ENCODE measurements at places on chromosomes 1 and 21.

GRCh38 chr1:162502928-162503327 is 5.3 kb downstream of the UHMK1 start:
- no peak for DNase-seq

DNA sequence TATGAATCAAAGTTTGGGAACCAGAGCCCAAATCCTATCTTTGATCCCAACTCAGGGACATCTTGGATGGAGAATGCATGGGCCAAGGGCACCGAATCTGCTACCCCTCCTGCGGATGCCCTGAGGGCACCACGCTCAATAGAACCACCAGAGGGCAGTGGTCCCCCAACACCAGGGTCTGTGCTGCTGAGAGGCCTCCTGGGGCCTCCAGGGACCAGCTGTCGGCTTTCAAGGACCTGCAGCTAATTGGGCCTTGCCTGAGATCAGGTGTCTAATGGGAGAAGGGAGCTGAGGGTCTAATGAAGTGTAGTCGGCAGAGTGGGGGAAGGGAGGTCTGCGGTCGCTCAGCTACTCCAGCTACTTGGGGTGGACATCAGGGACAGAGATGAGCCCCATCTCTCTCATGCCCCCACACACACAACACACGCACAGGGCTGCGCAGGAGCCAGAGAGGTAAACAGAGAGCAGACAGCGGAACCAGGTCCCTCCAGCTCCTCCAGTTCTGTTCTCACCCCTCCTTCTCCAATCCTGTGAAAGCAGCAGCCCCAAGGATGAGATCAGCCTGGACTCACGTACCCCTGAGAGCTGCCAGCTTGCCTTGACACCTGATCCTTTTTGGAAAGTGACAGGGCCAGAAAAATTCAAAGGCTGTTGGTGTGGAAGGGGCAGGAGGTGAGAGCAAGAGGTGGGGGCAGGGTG is 34.9 kb upstream of the PPP1R15B start:
- DNase-seq, result peak; percentile 85

DNA sequence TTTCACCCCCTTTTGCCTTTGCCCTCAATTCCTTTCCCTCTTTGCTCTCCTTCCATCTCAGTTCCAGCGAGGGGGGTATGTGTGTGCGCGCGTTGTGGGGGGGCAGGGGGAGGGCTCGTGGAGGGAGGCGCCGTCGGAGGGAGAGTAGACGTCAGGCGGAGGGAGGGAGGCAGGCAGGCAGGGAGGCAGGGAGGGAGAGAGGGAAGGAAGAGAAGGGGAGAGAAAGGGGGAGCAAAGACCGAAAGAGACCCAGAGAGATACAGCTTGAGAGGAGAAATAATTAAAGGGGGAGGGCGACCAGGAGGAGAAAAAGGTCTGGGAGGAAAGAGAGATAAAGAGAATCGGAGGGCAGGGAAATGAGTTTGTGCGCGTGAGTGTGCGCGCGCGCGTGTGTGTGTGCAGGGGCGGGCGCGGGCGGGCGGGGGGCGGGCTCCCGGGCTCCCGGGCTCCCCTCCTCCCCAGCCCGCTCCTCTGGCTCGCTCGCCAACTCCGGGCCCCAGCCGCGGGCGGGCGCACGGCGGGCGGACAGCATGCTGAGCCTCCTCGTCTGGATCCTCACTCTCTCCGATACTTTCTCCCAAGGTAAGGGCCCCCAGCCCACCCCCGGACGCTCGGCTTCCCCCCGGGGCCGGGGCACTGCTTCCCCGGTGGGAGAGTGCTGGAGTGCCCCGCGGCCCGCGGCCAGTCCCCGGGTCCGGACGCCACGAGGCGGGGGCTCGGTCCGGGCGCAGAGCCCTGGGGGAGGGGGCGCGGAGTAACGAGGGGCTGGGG is at the start of gene KIRREL1:
Gene KIRREL1, plus strand, starts transcription at position 499 of the 771 bp plus-strand sequence. Its CDS starts 32 bp downstream, at position 531.
- no peak for DNase-seq

DNA sequence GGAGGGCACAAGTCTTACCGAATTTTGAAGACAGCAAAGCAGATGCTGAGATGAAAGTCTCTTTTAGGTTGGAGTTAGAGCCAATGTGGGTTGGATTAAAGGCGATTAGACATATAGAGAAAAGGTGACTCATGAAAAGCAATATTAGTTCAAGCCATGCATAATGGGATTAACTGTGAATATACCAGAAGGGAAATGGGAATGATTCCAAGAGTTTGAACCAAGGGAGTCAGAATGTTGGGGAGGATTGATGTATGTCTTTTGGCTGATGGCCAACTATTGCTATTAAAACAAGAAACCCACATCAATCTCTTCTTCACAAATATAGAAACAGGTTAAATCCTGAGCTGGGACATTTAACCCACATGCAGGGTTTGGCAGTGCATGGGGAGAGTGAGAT is 1.2 kb downstream of the HMGCS2 start:
- DNase-seq, result no peak

DNA sequence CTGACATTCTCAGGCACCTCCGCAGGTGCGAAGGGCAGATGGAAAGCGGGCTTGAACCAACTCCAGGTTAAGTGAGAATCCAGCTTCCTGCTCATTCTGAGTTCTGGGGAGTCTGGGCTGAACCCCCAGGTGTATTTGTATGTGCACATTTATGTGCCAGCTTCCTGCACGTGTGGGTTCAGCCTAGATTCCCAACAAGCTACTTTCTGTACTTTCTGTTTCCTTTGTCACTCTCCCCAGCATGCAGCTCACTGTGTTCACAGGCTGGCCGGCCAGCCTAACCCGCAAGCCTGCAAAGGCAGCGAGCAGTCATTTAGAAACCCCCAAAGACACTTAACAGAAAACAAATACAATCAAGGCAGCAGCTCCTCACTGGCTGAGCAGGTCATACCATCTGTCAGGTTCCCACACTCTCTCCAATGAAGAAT is 1.3 kb upstream of the IL19 start:
- peak; percentile 35 for DNase-seq

- no peak for DNase-seq
Measured at GRCh38 chr21:44288251-44289110, 2.8 kb downstream of the AIRE start.

All from CD4-positive, alpha-beta T cell treated with Interleukin-4 for 1 hour (primary cell).